ENCODE measurements at places on chromosomes 2 and 18.

- no peak for DNase-seq
Observed at GRCh38 chr18:7681298-7681697, 114.2 kb downstream of the PTPRM start.

- DNase-seq = no peak
Observed at GRCh38 chr2:88628571-88628939, 1.3 kb upstream of the EIF2AK3 start.

- no peak for DNase-seq
Observed at GRCh38 chr18:26317398-26317797, 91.2 kb downstream of the TAF4B start.

GRCh38 chr18:50013363-50014138 is 181.4 kb downstream of the MYO5B start:
- no peak for DNase-seq

DNA sequence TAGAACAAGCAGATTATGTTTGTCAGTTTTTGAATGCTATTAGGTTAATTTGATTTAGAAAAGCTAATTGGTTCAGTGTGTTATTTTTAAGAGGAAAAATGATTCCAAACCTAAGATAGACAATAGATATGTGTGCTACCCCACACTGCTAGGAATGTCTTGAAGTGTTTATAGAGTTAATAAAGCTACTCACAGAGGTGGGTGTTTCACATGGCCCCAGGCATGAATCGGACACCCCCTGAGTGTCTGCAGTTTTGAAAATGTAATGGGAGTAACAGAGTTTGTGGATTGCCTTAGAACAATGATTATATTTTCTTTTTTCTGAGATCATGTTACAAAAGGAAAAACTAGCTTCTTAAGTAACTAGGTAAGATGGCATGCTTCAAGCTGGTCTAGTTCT is 348.3 kb downstream of the ADCYAP1 start:
- no peak for DNase-seq

DNA sequence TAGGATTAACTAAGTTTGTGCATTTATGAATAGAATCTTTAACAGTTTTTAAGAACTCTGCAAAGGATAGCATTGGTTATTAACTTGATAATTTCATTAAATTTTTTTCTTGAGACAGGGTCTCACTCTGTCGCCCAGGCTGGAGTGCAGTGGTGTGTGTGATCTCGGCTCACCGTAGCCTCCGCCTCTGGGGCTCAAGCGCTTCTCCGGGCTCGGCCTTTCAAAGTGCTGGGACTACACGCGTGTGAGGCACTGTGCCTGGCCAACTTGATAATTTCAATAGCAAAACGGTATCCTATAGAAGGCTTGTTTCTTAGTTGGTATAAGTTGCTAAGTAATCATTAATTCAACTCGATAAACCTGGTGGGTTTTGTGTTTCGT is 38.0 kb downstream of the ADNP2 start:
- DNase-seq = no peak

GRCh38 chr2:197181491-197181890 is 129.1 kb downstream of the ANKRD44 start:
- peak; percentile 60 for DNase-seq

GRCh38 chr2:239396881-239397681 is 3.7 kb downstream of the HDAC4 start:
- no peak for DNase-seq

- no peak for DNase-seq
Observed at GRCh38 chr2:26875065-26875634, 27.2 kb downstream of the DPYSL5 start.

DNA sequence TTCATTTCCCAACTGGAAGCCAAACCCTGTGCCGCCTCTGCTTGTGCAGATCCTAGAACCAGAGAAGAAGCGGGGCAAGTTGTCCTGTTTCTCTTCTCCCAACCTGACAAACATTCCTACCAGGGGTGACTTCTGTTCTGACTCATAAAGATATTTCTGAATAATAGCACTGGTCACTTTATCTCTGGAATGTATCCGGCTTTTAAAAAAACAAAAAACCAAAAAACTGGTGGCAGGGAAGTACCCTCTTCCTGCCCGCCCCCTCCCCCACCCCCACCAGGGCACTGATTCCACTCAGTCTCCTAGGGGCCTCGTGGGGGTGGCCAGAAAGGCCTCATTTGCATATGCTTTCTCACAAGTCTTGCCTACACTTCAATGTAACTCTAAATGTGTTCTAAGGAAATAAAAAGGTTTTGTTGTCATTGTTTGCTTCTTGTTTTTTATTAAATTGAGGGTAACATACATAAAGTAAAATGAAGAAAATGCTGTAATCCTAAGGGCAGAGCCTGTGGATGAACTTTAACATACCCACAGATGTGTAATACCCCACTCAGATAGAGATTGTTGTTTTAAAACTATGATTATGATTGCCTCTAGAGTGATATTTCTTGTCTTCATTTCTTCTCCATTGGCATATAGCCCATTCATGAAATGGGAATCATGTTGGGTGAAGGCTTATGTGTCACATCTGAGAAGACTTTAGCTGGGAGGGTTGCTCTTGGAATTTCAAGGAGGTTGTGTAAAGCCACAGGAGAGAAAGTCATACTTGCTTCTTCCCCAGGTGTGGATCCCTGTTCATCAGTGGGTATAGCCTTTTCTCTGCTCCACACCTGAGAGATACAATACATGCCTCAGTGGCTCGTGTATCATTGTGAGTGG is 5.3 kb upstream of the FOSL2 start:
- DNase-seq = no peak
